ENCODE measurements at places on chromosomes 7 and 10. TPM values are rescaled to one million over a fixed set of nuclear protein-coding genes. Genes with fewer than 3 reads are reported as not detected.

- no peak for DNase-seq
Observed at GRCh38 chr7:47290466-47290865, 291.4 kb downstream of the TNS3 start.

DNA sequence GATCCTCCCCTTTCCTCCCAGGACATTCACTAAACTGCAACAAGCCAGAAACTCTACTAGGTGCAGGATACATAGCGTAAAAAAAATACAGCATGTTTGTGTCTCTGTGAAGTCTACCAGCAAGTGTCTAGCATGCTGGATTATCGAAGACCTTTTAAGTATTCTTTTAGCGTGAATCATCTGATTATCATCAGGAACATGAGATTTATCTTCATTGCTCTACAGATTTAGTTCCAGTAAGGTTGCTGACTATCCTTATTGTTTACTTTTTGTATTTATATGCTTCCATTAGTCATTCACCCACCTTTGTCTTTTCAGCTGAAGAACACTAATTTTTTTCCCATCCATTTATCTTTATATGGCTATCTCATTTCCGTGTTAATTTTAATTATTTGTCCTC lies 62.8 kb downstream of the PDZD8 start:
- DNase-seq = no peak

GJD4 gene
- total RNA-seq = not detected

STEAP2 gene
- not detected for total RNA-seq

DNA sequence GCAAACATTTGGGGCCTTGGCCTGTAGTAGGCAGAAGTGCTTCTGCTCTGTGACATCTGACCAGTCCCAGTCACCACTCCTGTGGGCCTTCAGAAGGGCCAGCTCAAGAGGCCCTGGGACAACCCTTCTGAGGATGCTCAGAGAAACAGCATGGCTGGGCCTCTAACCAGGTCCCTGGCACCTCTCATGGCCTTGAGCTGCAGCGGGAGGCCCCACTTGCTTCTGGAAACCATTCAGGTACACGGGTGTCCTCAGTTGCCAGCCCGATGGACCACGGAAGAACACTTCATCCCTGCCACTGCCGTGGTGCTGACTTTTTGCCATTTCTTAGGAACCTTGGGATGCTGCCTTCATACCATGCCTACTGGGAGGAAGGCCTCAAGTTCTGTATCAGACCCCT lies 57.6 kb downstream of the HSPA12A start:
- DNase-seq = no peak

SLC16A12 gene
- total RNA-seq = not detected

DNA sequence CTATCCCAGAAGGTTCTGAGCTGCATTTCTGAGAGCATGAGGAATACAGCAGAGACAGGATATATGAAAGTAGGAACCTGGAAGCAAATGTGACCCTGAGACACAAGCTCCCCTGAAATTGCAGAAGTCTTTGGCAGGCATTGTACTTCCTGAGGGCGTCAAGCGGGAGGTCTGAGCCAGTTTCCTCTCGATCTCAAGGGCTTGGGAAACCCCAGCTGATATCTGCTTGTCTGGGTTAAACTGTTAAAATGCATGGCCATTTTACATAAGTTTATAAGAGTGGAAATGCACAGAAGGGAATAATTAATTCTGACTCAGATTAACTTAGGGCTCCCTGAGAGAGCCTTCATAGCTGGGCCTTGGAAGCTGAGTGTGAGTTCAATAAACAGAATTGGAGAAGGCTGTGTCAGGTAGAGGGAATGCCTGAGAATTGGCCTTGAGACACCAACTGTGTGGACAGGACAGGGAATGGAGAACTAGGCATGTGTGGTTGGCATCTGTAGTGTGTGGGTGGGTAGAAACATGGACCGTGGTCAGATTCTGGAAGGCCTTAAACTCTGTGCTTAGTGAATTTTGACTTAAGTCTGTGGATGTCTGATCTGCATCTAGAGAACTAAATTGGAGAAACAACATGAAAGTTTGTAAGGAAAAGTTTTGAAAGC lies 53.3 kb downstream of the WIPF3 start:
- no peak for DNase-seq

RASSF4 gene
- total RNA-seq = 3.0 TPM

DNA sequence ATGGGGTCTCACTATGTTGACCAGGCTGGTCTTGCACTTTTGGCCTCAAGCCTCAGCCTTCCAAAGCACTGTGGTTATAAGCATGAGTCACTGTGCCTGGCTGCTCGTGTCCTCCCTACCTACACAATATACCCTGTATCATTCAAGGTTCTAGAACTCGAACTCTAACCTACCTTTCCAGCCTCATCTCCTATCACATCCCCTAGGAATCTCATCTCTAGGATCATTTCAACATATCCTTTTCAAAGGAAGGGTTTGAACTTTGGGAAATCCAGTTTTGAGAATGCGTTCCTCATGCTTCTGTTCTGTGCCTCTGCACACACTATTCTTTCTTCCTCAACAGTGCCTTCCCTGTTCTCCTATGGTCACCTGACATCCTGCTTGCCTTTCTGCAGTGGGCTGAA lies 87.8 kb upstream of the RHEB start:
- no peak for DNase-seq

DNAH11 gene
- 0.03 TPM for total RNA-seq

- no peak for DNase-seq
Observed at GRCh38 chr10:7738536-7739407, 35.7 kb downstream of the ITIH2 start.

TCF7L2 gene
- total RNA-seq = 2.8 TPM

CLCN1 gene
- total RNA-seq = 0.51 TPM

- no peak for DNase-seq
Observed at GRCh38 chr7:87480386-87480785, 4.9 kb upstream of the ABCB4 start.

DNA sequence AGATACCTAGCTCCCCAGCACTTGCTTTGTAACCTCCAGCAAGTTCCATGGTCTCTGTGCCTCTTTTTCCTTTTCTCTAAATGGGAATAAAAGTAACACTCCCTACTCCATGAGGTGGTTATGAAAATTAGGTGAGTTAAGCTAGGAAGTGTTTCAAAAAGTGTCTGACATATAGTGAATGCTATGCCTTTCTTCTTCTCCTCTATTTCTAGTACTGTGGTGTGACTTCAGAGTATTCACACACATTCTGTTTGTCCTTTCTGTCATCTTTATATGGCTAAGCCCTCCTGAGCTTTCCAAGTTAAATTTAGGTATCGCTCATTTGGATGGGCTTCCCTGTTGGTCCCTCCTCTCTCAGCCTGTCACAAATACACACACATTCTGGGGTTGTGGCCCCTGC lies 229.7 kb downstream of the EXOC4 start:
- DNase-seq = no peak

TMEM26 gene
- total RNA-seq = 0.43 TPM

TNS3 gene
- total RNA-seq = 2.6 TPM

CTAGE4 gene
- 0.28 TPM for total RNA-seq

LIPF gene
- total RNA-seq = not detected

- no peak for DNase-seq
Observed at GRCh38 chr10:132164761-132165278, 21.9 kb upstream of the DPYSL4 start.

- no peak for DNase-seq
Observed at GRCh38 chr10:7767209-7767608, 20.6 kb downstream of the KIN start.

TMEM273 gene
- 1.1 TPM for total RNA-seq

SPDYE6 gene
- total RNA-seq = not detected

DNA sequence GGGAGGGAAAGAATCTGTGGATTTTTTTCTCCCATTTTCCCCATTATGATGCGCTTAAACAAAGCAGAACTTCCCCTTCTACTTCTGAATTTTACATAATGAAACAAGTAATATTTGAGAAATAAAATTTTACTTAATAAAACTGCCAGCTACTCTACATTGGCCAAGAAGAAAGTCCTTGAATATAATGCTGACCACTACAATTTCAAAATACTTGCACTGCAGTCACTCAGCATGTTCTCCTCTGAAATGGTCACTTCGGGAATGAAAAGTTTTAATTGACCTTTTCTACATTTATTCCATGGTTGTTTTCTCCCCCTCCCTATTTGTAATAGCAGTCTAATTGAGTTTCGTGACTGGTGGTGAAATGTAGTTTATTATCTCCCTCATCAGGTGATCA lies 23.9 kb downstream of the GLI3 start:
- DNase-seq = no peak

GRCh38 chr7:44519546-44519945 lies 21.6 kb downstream of the NPC1L1 start:
- no peak for DNase-seq

DNA sequence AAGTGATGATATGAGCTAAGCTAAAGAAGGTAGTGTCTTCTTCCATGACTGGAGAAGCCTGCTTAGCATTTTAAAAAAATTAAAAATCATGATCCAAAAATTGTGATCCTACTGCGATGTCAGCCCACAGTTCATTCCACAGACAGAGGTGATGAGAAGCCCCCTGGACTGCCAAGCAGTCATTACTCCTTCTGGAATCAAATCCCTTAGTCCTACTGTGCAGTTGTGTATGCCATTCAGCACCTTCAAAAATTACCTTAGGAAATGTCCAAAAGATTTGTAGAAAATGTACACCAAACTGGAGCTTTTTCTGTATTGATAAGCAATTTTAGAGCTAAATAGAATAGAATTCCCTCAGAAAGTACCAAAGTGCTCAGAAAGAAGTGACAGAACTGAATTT lies 283.5 kb upstream of the NFE2L3 start:
- DNase-seq = no peak

OPALIN gene
- total RNA-seq = not detected

GBX1 gene
- total RNA-seq = not detected

GRCh38 chr7:138238734-138239659 lies 162.7 kb downstream of the AKR1D1 start:
- no peak for DNase-seq

FBXO24 gene
- 1.3 TPM for total RNA-seq

- no peak for DNase-seq
Observed at GRCh38 chr10:85961073-85961472, 405.5 kb downstream of the GRID1 start.

- DNase-seq = no peak
Observed at GRCh38 chr7:157683747-157684156, 346.9 kb downstream of the DNAJB6 start.

AUTS2 gene
- total RNA-seq = 4.0 TPM

TDRD1 gene
- total RNA-seq = 0.49 TPM

- DNase-seq = no peak
Observed at GRCh38 chr7:55171157-55171556, 152.3 kb downstream of the EGFR start.

Measured in naive thymus-derived CD4-positive, alpha-beta T cell (primary cell).